ENCODE measurements at places on chromosomes 4 and X. TPM values are rescaled to one million over a fixed set of nuclear protein-coding genes. Genes with fewer than 3 reads are reported as not detected.

- H3K36me3 ChIP-seq = peaks cover 7% of the 10 kb centered on the region
- H3K4me1 ChIP-seq = no peaks in the 10 kb centered on the region
- no peaks in the 10 kb centered on the region for H3K27me3 ChIP-seq
- no peak overlapping the region for H3K4me3 ChIP-seq
- no peak overlapping the region for H3K27ac ChIP-seq
- no peak for DNase-seq
Measured at GRCh38 chr4:185591679-185592141, 56.4 kb upstream of the PDLIM3 start.

Gene CMC4
- 0.59 TPM for total RNA-seq

Gene ZNF732
- not detected for total RNA-seq

Gene CFAP47
- 1.0 TPM for total RNA-seq

Gene CSAG1
- total RNA-seq = not detected

GRCh38 chr4:78568640-78569305 is 17.2 kb downstream of the ANXA3 start:
- H3K4me3 ChIP-seq = peak overlapping the region; percentile 2
- H3K27me3 ChIP-seq = no peaks in the 10 kb centered on the region
- DNase-seq = no peak
- H3K4me1 ChIP-seq = peaks cover 45% of the 10 kb centered on the region
- peaks cover 73% of the 10 kb centered on the region for H3K36me3 ChIP-seq

Gene DNAAF6
- not detected for total RNA-seq

DNA sequence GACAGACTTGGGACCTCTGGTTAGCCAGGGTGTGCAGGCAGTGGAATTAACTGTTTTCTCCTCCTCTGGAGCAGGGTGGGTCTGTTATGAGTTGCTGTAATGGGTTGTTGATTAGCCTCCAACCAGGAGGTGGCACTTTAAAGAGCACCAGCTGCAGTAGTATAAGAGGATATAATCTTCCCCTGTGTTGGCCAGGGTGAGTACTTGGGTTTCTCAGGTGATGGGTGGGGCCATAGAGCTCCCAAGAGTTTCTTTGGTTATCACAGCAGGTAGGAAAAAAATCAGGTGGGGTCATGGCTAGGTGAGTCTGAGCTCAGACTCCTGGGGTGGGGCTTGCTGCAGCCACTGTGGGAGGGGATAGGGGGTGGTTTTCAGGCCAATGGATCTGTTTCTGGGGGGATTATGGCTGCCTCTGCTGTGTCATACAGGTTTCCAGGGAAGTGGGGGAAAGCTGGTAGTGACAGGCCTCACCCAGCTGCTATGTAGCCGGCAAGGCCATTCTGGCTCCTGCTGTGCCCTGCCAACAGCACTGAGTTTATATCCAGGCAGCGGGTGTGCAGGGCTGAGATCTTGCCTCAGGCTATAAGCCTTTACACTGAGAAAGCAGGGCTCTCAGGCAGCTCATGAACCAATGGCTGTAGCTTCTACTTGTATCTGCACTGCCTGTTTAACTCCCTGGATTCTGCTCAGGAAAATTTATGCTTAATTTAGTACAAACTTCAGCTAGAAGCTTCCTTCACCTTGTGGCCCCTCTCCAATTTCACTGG is 70.1 kb downstream of the CCNG2 start:
- H3K27me3 ChIP-seq = peaks cover 27% of the 10 kb centered on the region
- no peak overlapping the region for H3K4me3 ChIP-seq
- DNase-seq = no peak
- H3K27ac ChIP-seq = no peak overlapping the region
- no peaks in the 10 kb centered on the region for H3K36me3 ChIP-seq

GRCh38 chr4:161411901-161412300 is 751.9 kb downstream of the FSTL5 start:
- no peaks in the 10 kb centered on the region for H3K4me1 ChIP-seq
- DNase-seq = no peak
- no peak overlapping the region for H3K4me3 ChIP-seq
- H3K27me3 ChIP-seq = no peaks in the 10 kb centered on the region
- no peaks in the 10 kb centered on the region for H3K36me3 ChIP-seq

- no peak for DNase-seq
- no peaks in the 10 kb centered on the region for H3K27me3 ChIP-seq
- H3K4me3 ChIP-seq = no peak overlapping the region
- no peaks in the 10 kb centered on the region for H3K4me1 ChIP-seq
- H3K27ac ChIP-seq = no peak overlapping the region
Measured at GRCh38 chrX:148229801-148230303, 248.7 kb downstream of the FMR1NB start.

DNA sequence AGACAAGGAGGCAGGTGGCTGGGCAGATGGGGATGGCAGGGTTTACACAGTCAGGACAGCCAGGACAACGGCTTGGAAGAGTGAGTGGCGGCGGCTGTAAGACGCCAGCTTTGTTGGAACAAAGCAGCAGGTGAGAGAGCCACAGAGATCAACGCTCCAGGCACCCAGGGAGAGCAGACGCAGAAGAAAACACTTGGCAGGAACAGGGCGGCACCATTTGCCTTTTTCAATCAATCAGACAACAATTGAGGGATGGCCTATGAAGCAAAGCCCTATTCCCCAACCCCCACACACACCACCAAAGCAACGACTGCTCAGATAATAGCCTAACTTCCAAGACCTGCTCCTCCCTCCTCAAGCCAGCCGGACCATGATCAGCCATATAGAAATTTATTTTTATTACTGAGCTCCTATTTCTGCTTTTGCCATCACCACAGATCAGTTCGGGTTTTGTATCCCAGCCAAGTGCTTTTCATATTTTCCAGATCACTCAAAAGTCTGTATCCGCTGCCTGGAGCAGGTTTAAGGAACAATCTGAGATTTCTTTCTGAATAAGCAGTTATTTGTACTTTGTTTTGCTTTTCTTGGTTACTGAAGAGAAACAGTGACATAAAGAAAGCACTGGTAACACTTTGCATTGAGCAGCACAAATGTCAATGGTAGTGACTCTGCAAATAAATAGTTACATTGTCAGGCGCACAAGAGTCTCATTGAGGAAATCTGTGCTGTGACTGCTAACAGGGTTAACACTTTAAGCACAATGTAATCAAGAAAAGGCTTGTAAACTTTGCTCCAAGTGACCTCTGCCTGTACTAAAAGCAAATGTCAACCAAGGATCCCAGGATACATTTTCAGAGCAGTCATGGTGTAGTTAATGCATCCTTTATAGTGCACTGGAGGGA is 81.8 kb upstream of the RBPJ start:
- H3K27me3 ChIP-seq = no peaks in the 10 kb centered on the region
- H3K36me3 ChIP-seq = no peaks in the 10 kb centered on the region
- peaks cover 16% of the 10 kb centered on the region for H3K4me1 ChIP-seq
- H3K4me3 ChIP-seq = peak overlapping the region; percentile 48
- H3K27ac ChIP-seq = peak overlapping the region; percentile 68

- H3K4me3 ChIP-seq = no peak overlapping the region
- no peak overlapping the region for H3K27ac ChIP-seq
- H3K36me3 ChIP-seq = no peaks in the 10 kb centered on the region
- peaks cover 33% of the 10 kb centered on the region for H3K27me3 ChIP-seq
- no peak for DNase-seq
Measured at GRCh38 chr4:151808120-151808529, 47.3 kb upstream of the GATB start.

DNA sequence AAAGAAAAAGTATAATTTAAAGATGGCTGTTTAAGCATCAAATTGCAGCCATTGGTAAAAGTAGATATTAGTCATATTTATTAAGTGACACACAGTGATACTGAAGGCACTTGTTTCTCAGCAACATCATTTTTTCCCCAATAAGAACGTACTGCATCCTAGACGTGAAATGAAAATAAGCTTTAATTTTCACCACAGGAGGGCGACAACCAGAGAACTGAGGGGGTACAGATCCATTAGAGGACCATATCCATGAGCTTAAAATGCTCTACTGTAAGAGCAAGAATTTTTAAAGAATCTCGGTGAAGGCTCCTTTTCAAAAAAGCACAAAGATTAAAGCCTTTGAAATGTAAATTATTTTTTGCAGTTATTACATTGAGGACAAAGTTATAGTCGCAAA is 33.4 kb downstream of the FRG1 start:
- H3K4me1 ChIP-seq = no peaks in the 10 kb centered on the region
- no peak for DNase-seq
- H3K36me3 ChIP-seq = no peaks in the 10 kb centered on the region

DNA sequence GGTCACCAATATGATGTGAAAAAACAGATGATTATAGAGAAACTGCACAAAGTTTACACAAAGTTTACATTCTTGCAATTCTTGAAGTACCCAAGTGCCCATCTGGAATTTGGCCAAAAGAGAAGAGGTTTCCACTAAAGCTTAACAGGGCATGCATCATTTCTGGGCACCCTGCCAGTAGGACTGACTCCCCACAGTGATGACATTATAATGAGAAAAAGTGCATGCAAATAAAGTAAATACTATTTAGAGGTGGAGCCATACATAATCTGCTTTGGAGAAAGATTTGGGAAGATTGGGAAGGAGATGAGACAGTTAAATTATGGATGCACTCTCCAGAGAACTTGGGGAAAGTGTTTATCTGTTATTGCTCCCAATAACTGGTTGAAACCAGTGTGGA is 93.7 kb upstream of the TRPC3 start:
- H3K4me1 ChIP-seq = peaks cover 19% of the 10 kb centered on the region
- H3K27ac ChIP-seq = no peak overlapping the region
- H3K36me3 ChIP-seq = no peaks in the 10 kb centered on the region
- DNase-seq = peak; percentile 81
- no peaks in the 10 kb centered on the region for H3K27me3 ChIP-seq

- H3K4me3 ChIP-seq = no peak overlapping the region
- no peaks in the 10 kb centered on the region for H3K36me3 ChIP-seq
- DNase-seq = no peak
- no peaks in the 10 kb centered on the region for H3K27me3 ChIP-seq
- H3K27ac ChIP-seq = no peak overlapping the region
Measured at GRCh38 chrX:39857780-39858179, 240.0 kb downstream of the BCOR start.

Gene FGFR3
- 34.3 TPM for total RNA-seq

DNA sequence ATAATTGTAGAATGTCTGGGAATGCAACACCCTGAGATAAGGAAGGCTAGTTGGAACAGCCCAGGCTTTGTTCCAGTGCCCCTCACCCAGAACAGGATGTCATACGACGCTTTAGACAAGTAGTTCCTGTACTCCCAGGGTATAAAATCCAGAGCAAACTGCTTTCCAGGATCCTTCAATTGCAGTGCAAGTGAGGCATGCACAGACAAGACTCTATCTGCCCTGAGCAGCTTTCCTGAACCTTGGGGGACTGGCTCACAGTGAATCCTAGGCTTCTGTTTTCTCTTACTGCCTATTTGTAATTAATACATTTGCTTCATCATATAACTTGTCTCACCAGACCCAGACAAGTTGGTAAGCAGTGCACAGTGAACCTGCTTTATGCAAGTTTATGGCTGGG is 48.4 kb upstream of the IL9R start:
- no peaks in the 10 kb centered on the region for H3K27me3 ChIP-seq
- DNase-seq = no peak
- no peaks in the 10 kb centered on the region for H3K36me3 ChIP-seq
- H3K4me1 ChIP-seq = no peaks in the 10 kb centered on the region

Gene CDS1
- 22.4 TPM for total RNA-seq

DNA sequence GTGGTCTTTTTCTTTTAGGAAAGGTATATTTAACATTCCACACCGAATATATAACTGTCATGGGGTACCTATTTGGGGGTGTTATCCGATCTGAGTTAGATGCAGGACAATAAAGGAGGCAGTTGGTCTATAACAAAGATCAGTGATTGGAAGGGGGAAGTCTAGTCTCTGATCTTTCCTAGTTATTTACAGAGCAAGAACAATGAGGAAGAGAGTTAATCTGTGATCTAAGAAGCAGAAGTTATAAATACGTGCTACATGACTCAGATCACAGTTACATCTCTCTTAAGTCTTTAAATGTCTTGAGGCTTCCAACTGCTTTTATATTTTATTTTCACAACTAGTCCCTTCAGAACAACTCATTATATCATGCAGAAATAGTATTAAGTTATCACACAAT is 33.2 kb upstream of the ARMCX4 start:
- no peaks in the 10 kb centered on the region for H3K27me3 ChIP-seq
- no peaks in the 10 kb centered on the region for H3K4me1 ChIP-seq
- no peaks in the 10 kb centered on the region for H3K36me3 ChIP-seq
- H3K27ac ChIP-seq = no peak overlapping the region
- DNase-seq = no peak
- no peak overlapping the region for H3K4me3 ChIP-seq

- no peaks in the 10 kb centered on the region for H3K4me1 ChIP-seq
- no peak for DNase-seq
- H3K27me3 ChIP-seq = no peaks in the 10 kb centered on the region
- no peaks in the 10 kb centered on the region for H3K36me3 ChIP-seq
Measured at GRCh38 chr4:4945829-4946228, 73.4 kb downstream of the CYTL1 start.

DNA sequence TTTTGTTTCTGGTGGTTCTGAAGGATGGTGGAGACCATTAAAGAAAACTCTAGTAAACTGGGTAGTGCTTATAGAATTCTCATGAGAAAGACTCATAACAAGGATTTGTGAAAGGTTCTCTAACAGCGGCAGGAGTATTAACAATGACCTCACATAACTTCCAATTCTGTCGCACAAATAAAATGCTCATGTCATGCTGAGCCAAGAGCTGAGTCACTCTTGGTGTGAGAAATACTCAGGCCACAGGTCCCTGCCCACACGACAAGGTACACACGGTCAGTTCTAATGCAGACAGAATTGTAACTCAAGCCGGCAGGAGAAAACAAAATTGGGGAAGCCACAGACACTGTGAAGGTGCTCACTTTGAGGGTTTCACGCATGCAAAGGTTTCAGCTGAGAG is 34.4 kb upstream of the C4orf50 start:
- H3K4me3 ChIP-seq = no peak overlapping the region
- no peaks in the 10 kb centered on the region for H3K36me3 ChIP-seq
- H3K4me1 ChIP-seq = no peaks in the 10 kb centered on the region
- peaks cover 27% of the 10 kb centered on the region for H3K27me3 ChIP-seq
- no peak for DNase-seq
- no peak overlapping the region for H3K27ac ChIP-seq

DNA sequence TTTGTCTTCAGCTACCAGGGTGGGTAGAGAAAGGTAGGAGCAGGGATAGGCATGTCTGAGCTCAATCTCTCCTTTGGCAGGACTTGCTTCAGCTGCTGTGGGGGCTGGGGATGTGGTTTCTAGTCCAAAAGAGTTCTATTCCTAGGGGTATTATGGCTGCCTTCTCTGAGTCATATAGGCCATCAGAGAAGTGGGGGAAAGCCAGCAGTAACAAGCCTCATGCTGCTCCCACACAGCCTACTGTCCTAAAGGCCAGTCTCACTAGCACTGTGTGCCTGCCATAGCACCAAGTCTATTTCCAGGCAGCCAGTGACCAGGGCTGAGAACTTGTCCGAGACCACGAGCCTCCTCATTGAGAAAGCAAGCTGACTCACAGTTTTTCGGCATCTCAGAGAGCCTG is 270.6 kb downstream of the DCAF12L2 start:
- H3K4me3 ChIP-seq = no peak overlapping the region
- H3K4me1 ChIP-seq = no peaks in the 10 kb centered on the region
- no peak for DNase-seq

Gene IL2RG
- 0.57 TPM for total RNA-seq

Gene VSIG1
- total RNA-seq = 2.6 TPM

Gene PCDH19
- 0.02 TPM for total RNA-seq

Measured in Calu3 (cell line).